ENCODE measurements at places on chromosomes 5 and 9.
A peak's percentile ranks its signal among the peaks of the same experiment; 100 is the strongest.

- DNase-seq: no peak
Measured at GRCh38 chr5:2739360-2740050, 12.0 kb downstream of the IRX2 start.

DNA sequence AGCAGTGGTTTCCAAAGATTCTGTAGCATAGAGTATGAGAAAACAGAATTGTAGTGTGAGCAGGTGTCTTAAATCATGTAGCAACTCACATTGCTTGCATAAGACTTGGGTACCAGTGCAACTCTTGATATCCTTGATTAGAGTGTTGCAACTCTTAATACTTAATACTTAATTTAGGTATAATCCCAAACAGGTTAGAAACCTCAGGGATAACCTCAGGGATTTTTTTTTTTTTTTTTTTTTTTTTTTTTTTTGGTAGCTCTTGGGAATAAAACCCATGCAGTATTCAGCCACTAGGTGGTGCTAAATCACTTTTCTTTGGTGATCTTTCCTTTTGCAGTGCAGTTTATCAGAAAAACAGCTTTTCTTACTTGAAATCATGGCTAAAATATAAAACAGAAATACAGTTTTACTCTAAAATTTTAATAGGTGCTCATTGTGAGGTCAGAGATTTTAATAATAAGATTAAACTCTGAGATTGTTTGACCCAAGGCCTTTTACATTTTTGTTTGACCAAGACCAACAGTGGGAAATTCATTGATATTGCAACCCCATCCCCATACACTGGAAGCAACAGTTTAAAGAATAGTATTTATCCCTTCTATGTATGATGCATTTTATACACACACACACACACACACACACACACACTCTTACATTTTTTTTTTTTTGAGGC lies 55.3 kb downstream of the ERAP1 start:
- DNase-seq: peak; percentile 43

DNA sequence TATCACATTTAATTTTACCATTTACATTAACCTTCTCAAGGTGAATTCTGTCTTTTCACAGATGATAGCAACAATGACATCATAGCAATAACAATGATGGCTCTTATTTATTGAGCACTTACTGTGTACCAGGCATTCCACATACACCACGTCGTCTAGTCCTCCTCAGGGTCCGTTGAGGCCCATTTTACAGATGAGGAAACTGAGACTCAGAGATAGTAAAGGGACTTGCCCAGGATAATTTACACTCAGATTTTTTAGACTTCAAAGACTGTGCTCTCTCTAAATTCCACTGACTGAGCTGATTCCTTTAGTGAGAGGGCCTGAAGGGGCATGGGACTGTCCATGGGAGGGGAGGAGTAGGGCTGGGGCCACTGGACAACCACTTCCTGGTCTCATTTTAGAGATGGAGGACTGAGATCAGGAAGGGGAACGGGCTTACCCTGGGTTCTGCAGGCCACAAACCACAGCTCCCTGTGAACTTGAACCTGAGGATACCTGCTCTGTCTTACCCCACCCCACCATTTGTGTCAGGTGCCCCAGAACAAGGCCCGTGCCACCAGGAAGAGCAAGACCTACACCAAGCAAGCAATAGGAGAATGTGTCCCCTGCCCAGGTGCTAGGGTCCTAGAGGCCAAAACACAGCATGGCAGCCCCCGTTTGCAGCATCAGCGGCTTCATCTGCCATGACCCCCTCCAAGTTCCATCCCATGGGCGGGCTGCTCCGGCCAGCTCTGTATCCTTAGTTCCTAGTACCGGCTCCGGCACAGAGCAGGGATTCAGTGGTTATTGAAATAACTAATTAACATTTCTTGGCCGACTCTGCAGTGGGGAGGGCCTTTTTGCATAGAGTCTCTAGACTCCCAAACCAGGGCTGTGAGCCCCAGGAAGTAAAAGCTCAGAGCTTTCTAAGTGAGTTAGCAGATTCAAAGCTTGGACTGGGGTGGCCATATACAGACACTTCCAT lies 96.6 kb downstream of the RGS3 start:
- DNase-seq: no peak

DNA sequence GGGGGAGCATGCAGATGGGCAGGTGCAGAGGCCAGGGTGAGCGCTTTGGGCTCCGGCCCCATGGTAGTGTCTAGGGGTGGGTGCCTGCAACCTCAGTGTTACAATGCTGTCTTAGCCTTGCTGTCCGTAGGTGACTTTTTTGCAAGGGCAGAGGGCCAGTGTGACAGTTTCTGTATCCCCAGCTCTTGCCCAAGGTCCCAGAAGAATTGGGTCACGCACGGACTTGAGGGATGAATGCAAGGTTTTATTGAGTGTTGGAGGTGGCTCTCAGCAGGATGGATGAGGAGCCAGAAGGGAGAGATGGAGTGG lies 492.5 kb downstream of the AGTPBP1 start:
- no peak for DNase-seq

GRCh38 chr5:151153766-151154272 lies 3.8 kb downstream of the ANXA6 start:
- no peak for DNase-seq

Measured in NCI-H2029 treated with DMSO at 0.1 percent for 48 hours (cell line).